ENCODE measurements at places on chromosomes 12 and 14.

GRCh38 chr12:6613776-6614512, 6.8 kb upstream of the CHD4 start:
- peak; percentile 98 for DNase-seq

- no peak for DNase-seq
These were observed 42.0 kb upstream of the ATP2B1 start for GRCh38 chr12:89750389-89751351.

- DNase-seq = no peak
These were observed 84.4 kb downstream of the C2CD5 start for GRCh38 chr12:22459838-22460490.

DNA sequence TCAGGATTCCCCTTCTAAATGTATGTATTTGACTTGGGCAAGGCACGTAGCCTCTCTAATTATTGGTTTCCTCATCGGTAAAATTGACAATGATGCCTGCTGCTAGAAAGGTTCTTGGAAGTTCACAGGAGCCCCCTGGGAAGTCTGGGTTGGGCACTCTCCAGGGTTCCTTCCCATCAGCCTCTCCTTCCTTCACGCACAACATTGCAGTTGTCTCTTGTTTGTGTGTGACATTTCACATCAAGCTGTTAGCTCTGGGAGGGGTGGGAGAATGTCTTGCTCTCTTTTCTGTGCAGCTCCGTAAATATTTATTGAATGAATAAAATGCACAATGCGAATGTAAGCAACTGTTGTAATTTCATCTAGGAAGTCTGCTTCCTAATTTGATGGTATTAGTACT, 153.2 kb upstream of the PRICKLE1 start:
- DNase-seq = no peak

- peak; percentile 53 for DNase-seq
These were observed 409.3 kb downstream of the PRKD1 start for GRCh38 chr14:29518335-29518734.

GRCh38 chr12:62977883-62978282, 42.9 kb upstream of the PPM1H start:
- no peak for DNase-seq

DNA sequence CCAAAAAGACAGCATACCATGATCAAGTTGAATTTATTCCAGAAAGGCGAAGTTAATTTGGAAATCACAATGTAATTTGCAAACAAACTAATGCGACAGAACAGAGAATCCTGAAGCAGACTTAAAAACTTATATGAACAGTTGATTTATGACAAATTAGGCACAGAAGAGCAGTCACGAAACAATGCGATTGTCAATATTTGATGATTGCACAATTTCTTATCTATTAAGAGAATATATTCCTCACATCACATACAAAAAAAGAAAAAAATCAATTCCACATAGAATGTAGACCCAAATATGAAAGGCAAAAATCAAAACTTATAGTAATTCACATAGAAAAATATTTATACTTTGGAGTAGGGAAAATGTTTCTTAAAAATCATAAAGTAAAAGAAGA, 28.9 kb downstream of the COX16 start:
- no peak for DNase-seq

DNA sequence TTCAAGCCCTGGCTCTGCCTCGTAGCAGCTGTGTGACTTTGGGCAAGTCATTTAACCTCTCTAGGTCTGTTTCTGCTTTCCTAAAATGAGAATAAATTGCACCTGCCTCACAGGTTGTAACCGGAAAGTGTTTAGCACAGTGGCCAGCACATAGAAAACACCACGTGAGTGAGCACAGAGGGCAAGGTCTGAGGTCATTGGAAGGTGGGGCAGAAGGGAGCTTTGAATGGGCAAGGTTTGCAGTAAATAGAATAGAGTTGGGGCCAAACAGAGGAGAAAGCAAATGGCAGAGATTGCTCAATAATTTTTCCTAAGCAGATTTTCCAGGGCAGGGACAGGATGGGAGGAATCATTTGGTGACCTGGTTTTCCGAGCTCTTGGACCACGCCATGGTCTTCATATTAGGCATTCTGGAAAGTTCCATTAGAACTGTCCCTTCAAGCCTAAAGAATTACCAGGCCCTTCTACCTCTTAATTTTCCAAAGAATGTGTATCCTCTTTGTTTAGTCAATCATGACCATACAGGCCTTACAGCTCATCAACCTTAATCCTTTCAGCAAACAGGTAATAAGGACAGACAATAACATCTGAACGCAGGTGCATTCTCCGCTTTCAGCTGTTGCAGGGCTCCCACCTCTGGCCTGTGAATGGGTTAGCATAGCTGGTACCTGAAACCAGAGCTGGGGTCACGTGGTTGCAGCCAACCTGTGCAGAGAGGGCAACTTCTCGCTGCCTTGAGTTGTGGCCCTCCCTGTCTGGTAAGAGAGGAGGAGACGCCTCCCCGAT, 53.8 kb downstream of the VWF start:
- DNase-seq = no peak

DNA sequence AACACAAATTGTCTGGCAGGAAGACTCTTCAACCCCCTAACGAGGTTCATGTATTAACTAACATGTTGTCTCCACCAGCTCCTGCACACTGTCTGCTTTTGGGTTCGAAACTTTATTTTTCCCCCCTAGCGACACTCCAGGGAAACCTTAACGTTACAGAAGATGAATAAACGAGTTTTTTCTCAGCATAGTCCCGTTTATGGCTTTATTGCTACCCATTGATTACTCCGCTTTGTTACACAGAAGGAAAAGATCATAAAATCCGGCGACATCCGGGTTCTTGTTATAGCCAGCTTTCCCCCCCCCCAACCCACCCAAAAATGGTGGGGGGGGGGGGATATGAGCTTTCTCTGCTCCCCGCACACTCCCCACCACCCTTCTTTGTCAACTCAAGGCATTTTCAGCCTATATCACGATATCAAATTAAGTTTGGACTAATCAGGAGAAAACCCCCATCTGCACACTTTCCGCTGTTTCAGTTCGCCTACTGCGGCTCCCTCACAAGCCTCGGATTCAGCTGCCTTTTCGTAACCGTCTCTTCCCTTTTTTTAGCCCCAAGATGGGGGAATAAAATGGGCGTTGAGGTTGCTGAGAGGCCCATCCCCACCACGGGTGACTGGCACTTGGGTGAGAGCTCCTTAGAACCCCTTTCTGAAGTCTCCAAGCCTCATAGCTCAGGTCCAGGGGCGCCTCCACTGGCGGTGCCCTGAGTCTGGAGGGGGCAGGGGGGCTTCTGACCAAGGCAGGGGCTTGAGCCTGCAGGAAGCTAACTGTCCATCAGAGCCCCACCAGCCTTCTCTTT, 1.4 kb upstream of the HOXC6 start:
- DNase-seq = no peak

GRCh38 chr12:8840938-8841633, 18.7 kb downstream of the A2ML1 start:
- DNase-seq = no peak

- peak; percentile 63 for DNase-seq
These were observed 417.3 kb downstream of the SNAPC1 start for GRCh38 chr14:62179367-62180018.

- DNase-seq = no peak
These were observed 84.0 kb downstream of the ITPK1 start for GRCh38 chr14:93031505-93032315.

GRCh38 chr14:73825551-73826188, 26.0 kb upstream of the PTGR2 start:
- DNase-seq = peak; percentile 41

GRCh38 chr12:13066459-13066858, 22.3 kb downstream of the FAM234B start:
- no peak for DNase-seq

DNA sequence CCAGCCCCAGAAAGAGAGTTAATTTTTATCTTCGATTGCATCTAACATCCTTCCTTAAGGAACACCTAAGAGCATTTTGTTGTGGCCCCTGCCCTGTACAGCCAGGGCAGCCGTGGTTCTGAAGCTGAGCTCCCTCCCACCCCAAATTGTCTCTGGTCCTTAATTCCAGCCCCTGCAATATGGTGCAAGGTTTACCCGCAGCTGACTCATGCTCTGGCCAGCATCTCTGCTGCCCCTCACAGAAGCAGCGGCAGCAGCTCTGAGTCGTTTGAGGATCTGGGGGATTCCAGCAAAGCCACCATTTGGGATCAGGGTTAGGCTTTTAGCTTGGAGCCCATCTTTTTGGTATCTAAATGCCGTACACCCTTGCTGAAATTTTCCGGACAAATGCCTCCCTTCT, 3.3 kb downstream of the DLK1 start:
- DNase-seq = no peak

DNA sequence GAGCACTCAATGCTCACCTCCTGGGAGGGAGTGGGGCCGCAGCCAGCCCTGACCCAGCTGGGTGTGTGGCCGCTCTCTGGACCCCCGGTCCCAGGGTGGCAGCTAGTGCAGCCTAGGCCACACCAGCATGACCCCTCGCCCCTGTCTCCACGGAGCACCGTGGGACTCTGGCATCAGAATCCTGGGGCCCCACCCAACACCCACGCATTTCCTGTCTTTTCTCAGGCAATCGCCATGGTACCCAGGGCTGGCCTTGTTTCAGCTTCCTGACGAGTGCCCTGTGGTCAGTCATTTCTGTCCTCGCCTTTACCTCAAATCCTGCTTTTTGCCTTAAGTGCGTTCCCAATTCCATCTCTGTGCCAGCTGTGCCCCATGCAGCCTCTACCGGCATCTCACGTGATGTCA, 15.9 kb downstream of the PACS2 start:
- no peak for DNase-seq

DNA sequence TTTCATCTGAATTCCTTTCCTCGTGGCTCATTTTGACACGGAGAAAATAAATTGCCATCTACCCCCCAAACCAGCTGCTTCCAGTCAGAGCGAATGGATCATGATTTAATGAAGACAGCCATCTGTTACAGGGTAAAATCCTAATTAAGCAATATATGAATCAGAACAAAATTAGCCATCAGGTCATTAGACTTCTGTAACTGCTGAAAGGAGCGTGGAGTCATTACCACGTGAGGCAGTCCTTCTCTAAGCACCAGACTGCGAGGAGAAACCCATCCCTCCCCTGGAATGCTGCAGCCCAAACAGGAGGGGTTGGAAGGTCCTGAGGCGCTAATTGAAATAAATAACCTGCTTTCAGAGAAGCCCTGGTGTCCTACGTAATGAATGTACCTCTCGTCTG, 51.1 kb upstream of the TCL1A start:
- DNase-seq = no peak

DNA sequence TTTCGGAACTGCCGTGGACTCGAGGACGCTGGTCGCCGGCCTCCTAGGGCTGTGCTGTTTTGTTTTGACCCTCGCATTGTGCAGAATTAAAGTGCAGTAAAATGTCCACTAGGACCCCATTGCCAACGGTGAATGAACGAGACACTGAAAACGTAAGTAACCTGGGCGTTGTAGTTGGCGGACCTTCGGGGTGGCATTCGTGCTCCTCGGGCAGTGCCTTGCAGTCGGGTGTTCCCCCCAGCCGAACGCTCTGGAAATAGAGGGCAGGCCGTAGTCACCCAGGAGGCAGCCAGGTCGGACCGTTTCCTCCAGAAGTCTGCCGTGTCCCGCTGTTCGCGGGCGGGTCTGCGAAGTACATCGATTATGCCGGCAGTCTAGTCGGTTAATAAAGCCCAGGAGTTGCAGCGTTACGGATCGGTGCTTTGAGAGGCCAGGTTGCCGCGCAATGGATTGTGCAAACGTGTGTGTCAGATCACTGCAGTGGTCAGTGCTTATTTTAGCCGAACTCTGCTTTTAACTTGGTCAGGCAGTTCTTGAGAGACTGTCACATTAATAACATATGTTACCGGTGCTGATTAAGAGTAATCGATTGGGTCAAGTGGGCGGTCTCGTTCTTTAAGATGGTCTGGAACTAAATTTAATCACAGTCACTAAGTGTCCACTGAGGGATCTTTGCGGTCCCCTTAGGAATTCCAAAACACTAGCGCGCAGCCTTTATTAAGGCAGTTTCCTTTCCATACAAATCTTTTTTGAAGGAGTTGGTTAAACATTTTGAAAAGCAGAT, 906 bp downstream of the MARK3 start:
- no peak for DNase-seq

DNA sequence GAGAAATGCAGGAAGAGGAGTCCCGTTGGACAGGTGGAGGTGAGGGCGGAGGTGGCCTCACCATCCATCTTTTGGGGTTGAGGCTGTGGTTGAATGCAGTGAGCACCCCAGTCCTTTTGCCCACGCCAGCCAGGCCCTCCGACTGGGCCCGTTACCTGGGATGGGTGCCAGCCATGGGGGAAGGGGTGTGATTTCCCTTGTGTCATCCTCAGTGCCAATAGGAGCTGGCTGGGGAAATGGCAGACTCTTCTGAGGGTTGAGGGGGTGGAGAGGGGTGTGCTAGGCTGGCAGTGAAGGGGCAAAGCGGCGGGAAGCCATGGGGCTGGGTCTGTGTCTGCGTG, 9.6 kb downstream of the KCNH3 start:
- DNase-seq = no peak

- DNase-seq = no peak
These were observed 658.0 kb upstream of the MDGA2 start for GRCh38 chr14:48333221-48333920.

DNA sequence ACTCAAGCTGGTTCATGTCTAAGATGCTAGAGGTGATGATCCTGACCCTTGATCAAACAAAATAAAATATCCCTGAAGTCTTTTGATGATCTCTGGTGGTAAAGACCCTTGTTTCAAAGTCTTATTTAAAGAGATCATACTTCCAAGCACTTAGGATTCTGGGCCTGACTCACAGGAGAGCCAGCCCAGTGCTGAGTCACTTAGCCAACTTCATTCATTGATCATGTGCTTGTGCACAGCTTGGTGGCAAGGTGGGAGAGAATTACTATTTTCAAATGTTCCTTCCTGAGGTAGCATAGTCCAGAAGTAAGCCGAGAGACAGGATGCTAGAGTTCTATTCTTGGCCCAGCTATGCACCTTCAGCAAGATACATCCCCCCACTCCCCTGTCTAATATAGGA, 40.6 kb downstream of the SCN8A start:
- no peak for DNase-seq

DNA sequence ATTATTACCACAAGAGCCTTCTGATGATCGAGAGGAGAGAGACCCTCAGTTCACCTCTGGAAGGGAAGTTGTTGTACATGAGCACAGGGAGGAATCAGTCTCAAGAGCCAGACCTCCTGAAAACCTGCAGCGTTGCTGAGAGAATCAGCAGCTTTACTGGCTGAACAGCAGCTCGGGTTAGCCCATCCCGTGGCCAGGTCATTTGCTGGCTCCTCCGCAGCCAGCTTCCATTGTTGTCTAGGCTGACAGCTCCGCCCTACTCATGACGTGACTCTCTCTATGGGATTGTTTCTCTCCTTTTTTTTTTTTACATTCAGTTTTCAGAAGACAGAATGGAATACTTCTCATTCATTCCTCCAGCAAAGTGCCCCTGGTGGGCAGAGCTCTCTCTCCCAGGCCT, 69.9 kb downstream of the TGFB3 start:
- no peak for DNase-seq

GRCh38 chr12:69321351-69321750, 26.8 kb upstream of the LYZ start:
- no peak for DNase-seq
